Activated T-cell treated with anti-CD3 and anti-CD28 coated beads, Interleukin-2, amount 50 U/mL, for 72 hours (primary cell): ENCODE measurements at places on chromosomes 6 and 20.
A peak's percentile ranks its signal among the peaks of the same experiment; 100 is the strongest.

DNA sequence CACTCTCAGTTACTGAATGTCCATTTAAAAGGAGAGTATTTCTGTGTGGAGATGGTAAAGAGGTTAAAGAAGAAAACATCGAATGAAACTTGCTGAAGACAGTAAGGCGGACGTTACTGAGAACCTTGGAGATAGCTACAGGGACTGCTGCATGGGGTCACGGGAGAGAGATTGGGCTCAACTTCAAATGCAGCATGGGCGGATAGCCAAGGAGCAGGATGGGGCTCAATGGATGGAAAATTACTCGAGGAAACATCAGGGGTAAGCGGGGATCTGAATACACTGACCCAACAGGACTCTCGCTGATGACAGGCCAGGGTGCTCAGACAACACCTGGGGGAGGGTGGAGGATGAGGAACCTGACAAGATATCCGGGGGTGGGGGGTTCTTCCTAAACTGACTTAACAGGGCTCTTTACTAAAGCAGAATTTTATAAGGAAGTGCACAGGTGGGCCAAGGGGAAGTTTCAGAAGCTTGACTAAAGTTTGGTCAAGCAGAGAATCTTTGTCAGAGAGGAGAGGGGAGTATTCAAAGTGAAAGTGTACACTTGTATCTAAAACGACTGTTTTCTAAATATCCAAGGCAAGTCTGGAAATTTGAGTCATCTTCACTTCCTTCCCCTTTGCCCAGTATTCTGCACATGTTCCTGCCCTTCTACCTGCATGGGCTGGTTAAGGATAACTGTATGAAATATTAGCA, 22.8 kb downstream of the ECT2L start:
- peak; percentile 6 for DNase-seq

DNA sequence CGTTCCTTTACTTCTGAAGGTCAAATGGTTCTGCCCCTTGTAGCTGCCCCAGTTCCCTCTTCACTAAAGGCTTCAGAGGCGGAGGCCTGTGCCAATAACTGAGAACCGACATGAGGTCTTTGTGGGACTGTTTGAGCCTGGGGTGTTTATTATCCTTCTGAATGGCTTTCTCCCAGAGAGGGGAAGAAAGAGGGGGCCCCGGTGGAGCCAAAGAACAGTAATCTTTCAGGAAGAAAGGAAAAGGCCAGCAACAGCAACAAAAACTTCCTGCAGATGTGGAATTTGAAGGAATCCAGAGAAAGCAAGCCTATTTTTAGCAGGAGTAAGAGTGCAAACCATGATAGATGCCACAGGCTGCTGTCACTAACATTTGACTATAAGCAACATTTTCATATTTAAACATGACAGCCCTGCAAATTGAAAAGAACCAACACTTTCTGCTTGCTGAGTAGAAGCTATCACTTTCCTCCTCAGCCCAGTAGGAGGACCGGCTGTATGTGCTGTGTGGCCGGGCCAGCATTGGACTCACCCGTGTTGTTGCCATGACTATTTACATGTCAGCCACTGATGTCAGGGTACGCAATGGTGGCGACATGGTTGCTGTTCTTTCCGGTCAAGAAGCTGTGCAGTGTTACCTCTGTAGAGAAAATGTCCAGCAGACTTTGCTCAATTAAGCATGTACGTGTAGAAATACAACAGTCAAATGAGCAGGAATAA, 121.3 kb downstream of the SOBP start:
- no peak for DNase-seq

DNA sequence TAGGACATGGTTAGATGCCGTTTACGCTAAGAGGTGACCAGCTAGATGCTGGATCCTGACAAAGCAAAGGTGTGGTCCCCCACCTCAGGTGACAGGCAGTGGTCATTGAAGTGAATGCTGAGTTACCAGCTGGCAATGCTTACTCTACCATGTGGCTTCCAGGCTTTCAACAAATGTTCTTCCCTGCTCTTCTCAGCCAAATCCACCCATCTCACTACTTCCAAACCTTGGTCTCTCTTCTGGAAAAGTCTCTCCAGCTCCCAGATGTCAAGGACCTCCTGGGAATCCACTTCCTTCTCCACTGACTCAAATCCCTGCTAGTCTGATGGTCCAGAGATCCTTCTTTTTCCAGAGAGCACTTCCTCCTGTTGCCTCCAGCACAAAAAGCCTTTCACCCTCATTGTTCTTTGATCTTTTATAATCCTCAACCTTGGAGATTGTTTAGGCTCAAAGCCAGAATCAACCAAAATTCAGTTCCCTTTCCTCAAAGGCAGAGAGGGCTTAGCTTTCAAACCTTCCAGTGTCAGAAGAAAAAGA, 228.0 kb downstream of the ZNF217 start:
- no peak for DNase-seq

- DNase-seq, result peak; percentile 6
Observed at GRCh38 chr6:7697432-7697819, 28.5 kb upstream of the BMP6 start.

- no peak for DNase-seq
Observed at GRCh38 chr6:3222506-3223038, 4.9 kb downstream of the TUBB2B start.

- peak; percentile 63 for DNase-seq
Observed at GRCh38 chr6:148972481-148972880, 225.7 kb downstream of the UST start.
